NCI-H187 (cell line): ENCODE measurements at places on chromosomes 11 and 22.

GRCh38 chr22:48779661-48780596 lies 1047.7 kb downstream of the BRD1 start:
- DNase-seq = no peak

GRCh38 chr11:12243911-12244550 lies 133.3 kb upstream of the PARVA start:
- DNase-seq = no peak

- no peak for DNase-seq
Observed at GRCh38 chr11:70019576-70020011, 58.5 kb upstream of the ANO1 start.

- no peak for DNase-seq
Observed at GRCh38 chr11:96293109-96293508, 49.9 kb downstream of the MAML2 start.

DNA sequence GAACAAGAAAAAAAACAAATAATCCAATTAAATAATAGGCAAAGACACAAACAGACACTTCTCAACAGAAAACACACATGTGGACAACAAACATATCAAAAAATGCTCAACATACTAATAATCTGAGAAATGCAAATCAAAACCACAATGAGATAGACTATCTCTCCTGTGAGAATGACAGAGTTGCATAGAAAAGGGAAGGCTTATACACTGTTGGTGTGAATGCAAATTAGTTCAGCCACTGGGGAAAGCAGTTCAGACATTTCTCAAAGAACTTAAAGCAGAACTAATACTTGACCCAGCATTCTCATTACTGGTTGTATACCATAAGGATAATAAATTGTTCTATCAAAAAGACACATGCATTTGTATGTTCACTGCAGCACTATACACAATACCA lies 637.8 kb upstream of the LUZP2 start:
- DNase-seq = no peak

DNA sequence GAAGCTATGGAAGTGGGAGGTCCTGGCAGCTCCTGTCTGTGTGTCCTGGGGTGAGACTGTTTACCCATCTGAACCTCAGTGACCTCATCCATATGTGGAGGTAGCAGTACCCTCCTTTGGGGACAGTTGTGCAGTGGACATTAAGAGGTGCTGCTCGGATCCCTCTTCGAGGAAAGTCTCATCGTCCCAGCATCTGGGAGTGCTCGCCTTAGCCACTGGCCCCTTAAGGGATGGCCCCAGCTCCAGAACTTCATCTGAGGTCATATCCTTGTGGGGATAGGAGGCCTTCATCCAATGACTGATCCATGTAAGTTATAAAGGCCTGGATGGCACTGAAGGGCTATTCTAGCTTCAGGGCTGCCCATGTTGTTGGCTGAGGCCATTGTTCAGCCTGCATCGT lies 538.1 kb downstream of the MIAT start:
- no peak for DNase-seq

- no peak for DNase-seq
Observed at GRCh38 chr22:38865201-38866023, 6.6 kb downstream of the CBX6 start.

DNA sequence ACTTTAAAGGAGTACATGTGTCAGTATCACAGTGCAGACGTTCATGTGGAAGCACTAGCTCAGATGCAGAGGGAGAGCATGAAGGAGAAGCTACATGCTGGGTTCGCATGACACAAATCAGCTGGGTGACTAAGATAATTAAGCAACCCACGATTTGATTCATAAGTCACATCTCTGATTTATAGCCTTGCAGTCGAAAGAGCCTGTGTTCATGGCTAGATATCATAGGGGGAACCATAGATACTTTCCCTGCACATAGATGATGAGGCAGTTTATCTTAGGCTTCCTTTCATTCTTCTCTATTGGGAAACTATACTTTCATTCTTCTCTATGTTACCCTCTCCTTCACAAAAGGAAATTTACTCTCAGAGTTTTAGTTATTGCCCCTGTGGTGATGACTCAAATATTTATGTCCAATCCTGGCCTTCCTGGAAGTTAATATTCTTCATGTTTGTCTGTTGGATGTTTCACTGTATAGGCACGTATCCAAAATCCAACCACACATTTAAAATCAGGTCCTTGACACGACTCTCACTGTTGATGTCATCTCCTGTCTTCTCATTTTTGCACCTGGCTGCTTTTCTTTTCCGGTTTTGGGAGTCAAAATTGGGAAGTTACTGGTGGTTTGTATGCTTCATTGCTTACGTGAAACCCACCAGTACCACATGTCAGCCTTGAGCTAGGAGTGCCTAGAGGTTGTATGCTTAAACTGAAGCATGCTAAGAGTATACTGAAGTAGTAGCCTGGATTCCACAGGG lies 56.3 kb upstream of the SLC5A12 start:
- DNase-seq = no peak

DNA sequence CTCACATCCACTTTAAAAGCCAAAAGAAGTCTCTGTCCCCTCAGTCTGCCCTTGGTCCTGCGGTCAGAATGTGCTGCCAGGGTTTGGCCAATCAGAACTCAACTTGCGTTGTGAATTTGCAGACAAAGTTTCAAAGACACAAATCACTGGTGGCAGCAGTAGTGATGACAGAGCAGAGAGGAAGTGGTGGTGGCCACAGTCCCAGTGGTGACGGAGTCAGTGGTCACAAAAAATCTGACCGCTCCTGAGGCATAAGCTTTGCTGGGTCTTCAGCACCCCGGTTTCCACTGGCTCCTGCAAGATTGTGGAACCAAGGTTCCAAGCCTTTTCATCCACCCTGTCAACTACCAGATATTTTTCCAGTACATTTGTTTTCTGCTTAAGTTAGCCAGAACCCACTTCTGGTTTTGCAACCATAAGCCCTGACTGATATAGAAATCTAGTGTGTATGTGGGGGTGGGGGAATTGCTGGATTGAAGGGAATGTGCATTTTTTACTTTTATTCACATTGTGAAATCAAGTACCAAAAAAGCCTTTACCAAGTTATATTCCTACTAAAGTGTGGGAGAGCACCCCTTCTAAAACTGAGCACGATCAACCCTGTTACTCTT lies 112.3 kb downstream of the TMPRSS5 start:
- DNase-seq = no peak

DNA sequence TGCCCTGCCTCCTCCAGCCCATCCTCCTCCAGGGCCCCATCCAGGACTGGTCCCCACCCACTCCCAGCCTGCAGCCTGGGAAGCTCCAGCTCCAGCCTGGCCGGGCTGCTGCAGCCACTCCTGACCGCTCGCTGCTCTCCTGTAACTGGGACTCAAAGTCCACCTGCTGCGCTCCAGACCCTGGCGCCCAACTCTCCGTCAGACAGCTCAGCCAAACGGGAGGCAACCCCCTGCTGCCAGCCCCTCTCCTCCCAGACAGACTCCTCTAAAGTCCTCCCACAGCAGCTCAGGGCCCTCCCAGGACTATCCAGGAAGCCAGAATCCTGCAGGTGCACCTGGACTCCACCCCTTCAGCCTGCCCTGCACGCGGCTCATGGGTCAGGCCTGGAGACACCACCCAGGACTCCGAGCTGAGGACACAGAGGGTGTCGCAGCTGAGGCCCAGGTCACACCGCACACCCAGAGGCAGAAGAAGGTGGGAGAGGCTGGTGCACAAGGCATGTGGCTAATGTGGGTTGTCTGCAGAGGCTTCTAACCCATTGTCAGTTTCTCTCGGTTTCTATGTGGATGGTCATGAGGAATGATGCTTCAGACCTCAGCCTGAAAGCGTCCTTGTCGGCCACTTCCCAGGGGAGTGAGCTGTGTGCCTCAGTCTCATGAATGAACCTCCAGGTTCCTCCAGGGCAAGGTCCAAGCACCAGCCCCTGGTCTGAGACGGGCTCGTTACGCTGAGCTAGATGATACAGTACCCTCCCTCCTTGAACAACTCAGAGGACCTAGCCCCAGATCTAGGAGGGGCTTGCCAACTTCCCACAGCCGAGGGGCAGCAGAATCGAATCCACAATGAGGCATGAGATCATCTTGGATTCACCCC lies 1514.8 kb downstream of the TBC1D22A start:
- DNase-seq = no peak

- DNase-seq = no peak
Observed at GRCh38 chr11:125343086-125343717, 152.9 kb downstream of the FEZ1 start.

- DNase-seq = no peak
Observed at GRCh38 chr11:1699771-1700170, 2.8 kb downstream of the KRTAP5-6 start.

DNA sequence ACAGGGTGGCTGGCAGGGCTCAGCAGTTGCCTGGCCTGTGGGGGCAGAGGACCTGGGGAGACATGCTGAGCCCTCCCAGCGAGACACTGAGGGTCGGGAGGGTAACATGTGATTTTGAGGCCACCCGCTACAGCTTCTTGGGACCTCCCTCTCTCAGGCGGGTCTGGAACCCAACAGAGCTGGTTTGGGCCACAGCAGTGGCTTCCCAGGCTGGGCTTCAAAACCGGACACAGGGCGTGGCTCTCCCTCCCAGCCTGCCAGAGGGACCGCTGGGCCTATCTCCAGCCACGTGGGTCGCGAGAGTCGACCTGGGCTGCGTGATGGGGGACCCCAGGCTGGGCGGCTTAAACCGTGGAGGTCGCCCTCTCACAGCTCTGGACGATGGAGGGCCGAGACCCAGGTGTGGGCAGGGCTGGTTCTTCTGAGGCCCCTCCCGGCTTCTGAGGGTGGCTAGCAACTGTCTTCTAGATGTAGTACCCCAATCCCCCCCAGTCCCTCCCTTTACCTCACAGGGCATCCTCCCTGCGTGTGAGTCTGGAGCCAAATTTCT lies 91.7 kb downstream of the KCNQ1 start:
- no peak for DNase-seq

DNA sequence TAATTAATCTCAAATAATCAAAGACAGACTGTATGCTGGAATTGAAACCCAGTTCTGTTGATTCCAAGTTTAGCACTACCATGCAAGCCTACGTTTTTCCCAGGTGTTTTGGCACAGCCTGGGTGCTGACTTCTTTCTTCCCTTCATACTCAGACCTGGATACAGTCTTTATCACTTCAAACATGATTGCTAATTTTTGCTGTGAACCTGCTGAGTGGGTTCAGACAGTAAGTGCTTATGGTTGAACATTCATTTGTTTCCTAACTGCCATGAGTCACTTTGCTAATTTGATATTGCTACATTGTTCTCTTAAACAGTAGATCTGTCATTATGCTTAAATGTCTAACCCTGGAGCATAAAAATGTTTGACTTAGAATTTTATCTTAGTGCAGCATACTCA lies 12.2 kb downstream of the PAAF1 start:
- no peak for DNase-seq

DNA sequence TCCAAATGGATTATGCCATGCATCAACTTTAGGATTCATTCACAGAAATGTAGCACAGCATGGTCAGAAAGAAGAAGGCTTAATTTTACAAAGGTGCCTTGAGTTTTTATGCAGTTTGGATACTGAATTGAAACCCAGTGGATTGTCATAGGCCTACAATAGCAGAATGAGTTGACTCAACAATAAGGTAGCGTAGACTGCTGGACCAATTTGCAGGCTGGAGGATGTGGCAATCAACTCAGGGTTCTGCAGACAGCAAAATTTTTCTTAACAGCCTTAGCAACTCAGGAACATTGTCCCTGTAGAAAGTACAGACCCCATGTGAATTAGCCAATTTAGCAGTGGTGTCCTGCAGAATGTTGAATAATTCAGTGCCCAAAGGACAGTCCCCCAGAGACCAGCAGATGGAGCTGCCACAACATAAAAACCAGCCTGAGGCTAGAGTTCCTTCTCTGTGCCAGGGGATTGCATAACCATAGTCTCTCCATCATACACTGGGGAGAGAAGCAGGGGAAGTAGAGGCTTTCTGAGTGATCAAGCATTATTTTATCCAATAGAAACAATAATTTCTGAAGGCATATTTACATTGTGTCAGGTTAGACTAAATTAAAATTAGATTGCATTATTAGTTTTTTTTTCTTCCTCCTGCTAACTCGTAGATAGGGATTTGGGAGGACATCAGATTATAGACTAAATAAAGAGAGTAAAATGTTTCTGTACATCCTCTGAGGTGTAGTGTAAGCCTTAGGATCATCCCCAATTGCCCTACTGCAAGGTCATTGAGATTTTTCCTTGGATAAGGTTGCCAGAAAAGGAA lies 20.3 kb upstream of the MRPL17 start:
- no peak for DNase-seq

GRCh38 chr11:17531636-17532113 lies 12.5 kb downstream of the USH1C start:
- no peak for DNase-seq

DNA sequence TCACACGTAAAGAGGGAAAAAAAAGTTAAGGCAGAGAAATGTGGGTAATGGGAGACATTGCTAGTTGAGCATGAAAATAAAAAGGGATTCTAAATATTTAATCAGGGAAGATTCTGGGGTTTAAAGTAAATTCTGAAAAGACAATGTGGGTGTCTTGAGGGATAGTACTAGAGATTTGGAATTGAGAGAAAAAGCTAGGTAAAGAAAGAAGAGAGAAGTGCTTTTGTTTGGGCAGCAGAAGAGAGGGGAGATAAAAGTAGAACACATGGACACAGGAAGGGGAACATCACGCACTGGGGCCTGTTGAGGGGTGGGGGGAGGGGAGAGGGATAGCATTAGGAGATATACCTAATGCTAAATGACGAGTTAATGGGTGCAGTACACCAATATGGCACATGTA lies 3.5 kb upstream of the YPEL4 start:
- DNase-seq = no peak

GRCh38 chr11:78868563-78868962 lies 293.9 kb upstream of the NARS2 start:
- DNase-seq = no peak

- no peak for DNase-seq
Observed at GRCh38 chr22:27224485-27225374, 567.3 kb downstream of the MIAT start.

- no peak for DNase-seq
Observed at GRCh38 chr11:36240801-36241200, 48.4 kb downstream of the COMMD9 start.

DNA sequence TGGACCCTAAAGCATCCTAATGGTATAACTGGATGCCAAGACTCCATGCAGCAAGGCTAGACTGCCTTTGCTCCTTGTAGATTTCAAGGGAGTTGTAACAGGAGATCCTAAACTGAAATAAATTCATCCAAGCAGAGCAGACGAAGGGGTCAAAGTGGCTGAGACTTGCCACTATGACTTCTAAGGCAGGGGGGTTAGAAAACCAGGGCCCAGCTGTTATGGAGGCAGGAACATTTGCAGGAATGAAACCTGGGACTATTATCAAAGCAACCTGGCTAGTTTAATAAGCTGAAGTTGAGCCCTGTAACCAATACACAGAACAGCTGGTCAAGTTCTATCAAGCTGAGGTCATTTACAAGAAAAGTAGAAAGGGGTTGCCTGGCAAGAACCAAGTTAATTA lies 122.2 kb upstream of the TRPC6 start:
- no peak for DNase-seq

GRCh38 chr22:49678137-49678841 lies 149.4 kb downstream of the BRD1 start:
- DNase-seq = no peak

DNA sequence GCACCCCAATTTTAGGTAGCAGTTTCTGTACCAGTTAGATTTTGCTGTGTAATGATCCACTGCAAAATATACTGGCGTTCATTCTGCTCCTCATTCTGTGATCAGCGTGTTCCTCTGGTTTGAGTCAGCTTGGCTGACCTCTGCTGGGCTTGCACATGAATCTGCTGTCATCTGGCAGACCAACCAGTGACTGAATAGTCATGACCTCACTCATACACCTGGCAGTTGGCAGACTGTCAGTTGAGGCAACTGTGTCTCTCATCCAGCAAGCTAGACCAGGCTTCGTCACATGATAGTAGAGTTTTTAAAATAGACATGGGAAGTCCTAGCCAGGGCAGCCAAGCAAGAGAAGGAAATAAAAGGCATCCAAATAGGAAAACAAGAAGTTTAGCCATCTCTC lies 316.3 kb upstream of the LARGE1 start:
- DNase-seq = no peak
